Foreskin fibroblast (primary cell): ENCODE measurements at places on chromosomes 16 and 17.

GRCh38 chr16:84020353-84020752, 22.2 kb downstream of the SLC38A8 start:
- no peak for DNase-seq

DNA sequence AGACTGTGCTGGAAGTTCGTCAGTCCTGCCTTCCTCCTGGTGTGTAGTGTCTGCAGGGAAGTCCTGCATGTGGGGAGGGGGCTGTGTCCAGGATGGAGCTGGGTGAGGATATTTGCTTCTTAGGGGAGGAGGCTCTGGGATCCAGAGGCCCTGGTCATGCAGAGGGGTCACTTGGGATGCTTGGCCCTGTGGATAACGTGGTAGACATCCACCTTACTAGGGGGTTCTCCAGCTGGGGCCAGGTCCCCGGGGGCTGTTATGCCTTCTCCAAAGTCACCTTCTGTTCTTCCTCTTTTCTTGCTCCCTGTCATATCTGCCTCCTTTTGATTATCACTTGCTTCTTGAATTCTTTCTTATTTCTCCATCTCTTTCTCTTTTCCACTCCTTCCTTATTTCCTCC, 43.8 kb downstream of the SLC6A2 start:
- DNase-seq, result no peak

GRCh38 chr17:16417896-16418684, 2.7 kb downstream of the TRPV2 start:
- DNase-seq, result no peak

- no peak for DNase-seq
These were observed 8.9 kb upstream of the ZNF200 start for GRCh38 chr16:3243882-3244281.

GRCh38 chr17:16444258-16444886, 29.0 kb downstream of the TRPV2 start:
- peak; percentile 45 for DNase-seq

- DNase-seq, result peak; percentile 92
These were observed 22.8 kb upstream of the FOXK2 start for GRCh38 chr17:82496529-82497434.

DNA sequence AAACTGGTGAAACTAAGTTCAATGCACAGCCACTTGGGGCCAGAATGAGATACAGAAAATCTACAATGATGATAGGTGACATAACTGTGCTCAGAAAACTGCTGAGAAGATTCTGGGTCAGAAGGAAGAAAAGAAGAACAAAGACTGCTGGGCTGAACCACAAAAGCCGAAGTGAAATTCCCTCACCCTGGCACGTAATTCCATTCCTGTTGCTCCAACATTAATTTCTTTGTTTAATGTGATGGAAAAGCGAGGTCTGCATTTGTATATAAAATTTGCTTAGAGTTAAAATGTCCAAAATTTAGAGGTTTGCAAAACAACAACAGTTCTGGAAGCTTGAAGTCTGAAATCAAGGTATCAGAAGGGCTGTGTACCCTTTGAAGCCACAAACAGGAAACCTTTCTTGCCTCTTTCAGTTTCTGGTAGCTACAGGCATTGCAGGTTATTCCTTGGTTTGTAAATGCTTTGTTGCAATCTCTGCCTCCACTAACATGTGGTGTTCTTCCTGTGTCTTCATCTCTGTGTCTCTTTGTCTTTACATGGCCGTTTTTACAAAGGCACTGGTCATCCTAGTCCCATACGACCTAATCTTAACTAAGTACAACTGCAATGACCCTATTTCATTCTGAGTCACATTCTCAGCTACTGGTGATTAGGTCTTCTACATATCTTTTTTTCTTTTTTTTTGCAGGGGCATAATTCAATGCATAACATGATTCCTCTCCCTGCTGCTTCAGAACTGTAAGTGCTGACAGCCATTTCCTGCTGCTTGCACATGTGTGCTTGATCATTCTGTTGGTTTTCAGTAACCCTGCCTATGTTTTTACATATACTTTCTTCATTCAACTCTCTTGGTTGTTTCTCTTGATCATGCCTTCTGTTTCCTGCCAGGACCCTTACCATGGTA, 603.0 kb upstream of the CDH8 start:
- DNase-seq, result no peak

DNA sequence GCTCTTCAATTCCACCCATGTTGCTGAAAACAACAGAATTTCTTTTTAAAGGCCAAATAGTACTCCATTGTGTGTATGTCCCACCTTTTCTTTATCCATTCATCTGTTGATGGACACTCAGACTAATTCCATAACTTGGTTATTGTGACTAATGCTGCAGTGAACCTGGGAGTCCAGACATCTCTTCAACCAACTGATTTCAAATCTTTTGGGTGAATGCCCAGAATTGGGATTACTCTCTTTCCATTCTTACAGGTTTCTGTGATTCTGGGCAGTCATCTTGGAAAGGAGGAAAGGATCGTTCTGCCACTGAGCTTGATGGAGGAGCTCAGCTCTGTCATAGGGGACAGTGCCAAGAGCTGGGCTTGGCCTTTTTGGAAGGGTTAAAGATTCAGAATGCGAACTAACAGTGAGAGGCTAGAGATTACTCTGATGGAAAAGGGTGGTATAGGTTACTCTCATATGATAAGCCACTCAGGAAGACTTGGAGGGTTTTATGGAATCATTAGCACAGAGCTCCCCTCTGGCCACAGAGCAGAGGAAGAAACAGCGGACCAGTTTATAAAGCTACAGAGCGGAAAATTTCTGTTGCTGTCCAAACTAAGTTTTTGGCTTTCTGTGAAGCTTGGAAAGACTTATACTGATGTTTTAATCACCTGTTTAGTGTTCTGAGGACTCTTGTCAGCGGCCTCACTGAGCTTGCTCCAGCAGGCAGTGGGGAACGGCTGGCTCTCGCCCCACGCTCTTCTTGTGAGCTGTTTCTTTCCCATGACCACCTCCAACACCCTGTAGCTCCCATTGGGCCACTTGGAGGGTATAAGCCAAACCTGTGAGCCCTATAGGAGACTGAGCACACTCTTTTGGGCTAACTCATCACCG, 48.3 kb downstream of the HIC1 start:
- DNase-seq, result peak; percentile 59

GRCh38 chr17:7881276-7882054, 7.1 kb upstream of the CHD3 start:
- no peak for DNase-seq

DNA sequence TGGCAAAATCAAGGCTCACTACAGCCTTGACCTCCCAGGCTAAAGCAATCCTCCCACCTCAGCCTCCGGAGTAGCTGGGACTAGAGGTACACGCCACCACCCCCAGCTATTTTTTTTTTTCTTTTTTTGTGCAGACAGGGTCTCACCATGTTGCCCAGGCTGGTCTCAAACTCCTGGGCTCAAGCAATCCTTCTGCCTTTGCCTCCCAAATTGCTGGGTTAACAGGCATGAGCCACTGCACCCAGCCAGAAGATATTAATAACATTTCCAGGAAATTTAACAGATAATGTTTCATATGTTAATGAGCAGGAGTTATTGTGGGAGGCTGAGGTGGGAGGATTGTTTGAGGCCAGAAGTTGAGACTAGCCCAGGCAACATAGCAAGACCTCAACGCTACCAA, 8.4 kb upstream of the SPG7 start:
- DNase-seq, result no peak
